ENCODE measurements at places on chromosomes 5 and 9.

DNA sequence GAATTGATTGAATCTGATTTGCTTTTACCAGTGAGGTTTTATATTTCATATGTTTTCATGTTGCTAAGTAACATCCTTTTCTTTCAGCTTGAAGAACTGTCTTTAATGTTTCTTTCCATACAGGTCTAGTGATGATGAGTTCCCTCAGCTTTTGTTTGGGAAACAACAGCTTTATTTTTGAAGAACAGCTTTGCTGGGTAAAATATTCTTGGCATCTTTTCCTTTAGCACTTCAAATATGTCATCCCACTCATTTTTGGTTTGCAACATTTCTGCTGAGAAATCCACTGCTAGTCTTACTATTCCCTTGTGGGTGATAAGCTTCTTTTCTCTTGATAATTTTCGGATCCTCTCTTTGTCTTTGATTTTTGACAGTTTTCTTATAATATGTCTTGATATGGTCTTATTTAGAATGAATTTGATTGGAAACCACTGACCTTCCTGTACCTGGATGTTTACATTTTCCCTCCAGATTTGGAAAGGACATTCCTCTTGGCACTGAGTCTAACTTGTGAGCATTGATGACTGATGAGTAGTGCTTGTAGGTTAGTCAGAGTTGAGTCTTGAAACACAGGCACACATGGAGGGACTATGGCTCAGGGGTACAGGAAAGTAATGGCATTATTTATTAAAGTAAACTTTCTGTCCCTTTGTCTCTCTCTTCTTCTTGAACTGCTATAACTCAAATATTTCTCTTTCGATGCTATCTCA lies 220.3 kb downstream of the SPATA31D1 start:
- no peak for DNase-seq

GRCh38 chr9:137804908-137805630 lies 72.5 kb upstream of the CACNA1B start:
- DNase-seq: no peak

DNA sequence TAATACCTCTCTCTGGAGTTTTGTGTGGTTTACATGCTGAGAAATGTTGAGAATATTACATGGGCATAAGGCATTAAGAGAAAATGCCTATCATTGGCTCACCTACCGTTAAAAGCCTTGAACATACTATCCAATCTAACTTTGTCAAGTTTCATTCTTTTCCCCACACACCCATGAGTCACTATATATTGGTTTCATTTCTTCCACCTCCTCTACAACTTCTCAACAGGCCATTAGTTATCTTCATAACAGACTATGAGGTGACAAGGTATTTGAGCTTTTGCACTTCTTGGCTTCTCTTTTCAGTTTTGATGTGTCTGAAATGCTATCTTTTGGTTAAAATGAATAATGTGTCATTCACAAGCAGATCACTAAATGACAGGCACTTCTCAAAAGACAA lies 288.0 kb downstream of the KCNN2 start:
- no peak for DNase-seq

- no peak for DNase-seq
These were observed 1.2 kb downstream of the LHFPL2 start for GRCh38 chr5:78647351-78647818.

All from activated naive CD4-positive, alpha-beta T cell (primary cell).